ENCODE measurements at places on chromosomes 6 and 20.

GRCh38 chr6:89430201-89430962, 2.6 kb upstream of the ANKRD6 start:
- no peak for DNase-seq

GRCh38 chr20:16395366-16395765, 177.9 kb downstream of the KIF16B start:
- DNase-seq = no peak

DNA sequence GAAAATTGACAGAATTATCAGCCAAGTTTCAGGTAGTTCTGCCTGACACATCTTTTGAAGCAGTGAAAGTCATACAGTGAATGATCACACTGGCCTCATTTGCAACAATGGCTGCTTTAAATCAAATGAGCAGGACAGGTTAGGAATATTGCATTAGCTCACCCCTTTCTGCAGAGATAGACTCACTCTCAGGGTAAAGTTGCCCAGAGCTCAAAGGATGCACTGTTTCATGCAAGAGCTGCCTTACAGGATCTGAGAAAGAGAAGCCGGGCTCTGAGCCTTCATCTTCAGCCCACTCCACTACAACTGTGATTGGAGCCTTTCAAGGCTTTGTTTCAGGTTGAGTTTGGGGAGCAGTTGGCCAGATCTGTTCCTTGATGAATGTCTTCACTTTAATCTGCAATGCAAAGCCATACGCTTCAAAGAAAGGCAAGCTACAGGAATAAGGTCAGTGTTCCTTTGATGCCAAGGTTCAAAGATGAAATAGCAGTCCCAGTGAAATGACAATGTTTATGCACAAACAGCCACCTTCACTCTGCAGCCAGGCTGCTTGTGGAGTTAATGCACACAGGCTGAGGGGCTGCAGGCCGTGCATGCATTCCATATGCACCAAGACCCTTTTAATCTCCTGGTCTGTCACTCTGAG, 90.9 kb upstream of the ISM1 start:
- DNase-seq = no peak

GRCh38 chr6:160917572-160917971, 74.0 kb upstream of the MAP3K4 start:
- DNase-seq = no peak

DNA sequence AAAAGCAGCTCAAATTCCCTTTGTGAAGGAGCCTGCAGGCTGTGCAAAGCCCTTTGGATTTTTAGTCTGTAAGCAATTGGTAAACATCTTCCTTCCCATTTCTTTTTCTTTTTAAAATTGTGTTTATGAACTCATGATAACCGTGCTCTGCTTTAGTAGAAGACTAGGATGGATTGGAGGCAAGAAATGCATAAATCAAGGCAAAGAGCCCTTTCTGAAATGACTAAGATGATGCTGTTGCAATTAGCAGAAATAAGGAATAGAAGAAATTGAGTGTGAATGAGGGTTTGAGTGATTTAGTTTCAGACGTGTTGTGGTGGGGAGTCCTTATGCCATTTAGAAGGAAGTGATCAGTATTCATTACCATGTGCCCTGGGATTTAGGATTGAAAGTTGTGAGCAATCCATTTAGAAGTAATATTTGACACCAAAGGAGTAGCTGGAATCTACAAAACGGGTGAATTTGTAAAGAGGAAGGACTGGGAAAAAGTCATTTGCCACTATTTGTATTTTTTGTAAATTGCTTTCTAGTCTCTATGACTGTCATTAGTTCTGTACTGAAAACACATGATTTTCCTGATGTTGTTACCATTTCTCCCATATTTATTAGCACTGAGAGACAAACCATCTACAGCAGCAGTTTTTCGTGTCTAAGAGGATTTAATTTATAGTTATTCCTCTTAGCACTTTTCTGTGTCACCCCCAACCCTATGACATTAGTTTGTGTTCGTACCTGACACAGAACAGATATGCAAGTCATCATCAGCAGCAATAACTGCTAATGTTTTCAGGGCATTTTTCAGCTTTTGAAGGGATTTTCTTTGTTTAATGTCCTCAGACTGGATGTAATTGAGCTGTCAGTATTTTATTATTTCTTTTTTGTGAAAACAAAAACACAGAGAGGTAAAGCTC, 265.0 kb downstream of the UTRN start:
- DNase-seq = no peak

- DNase-seq = no peak
These were observed 138.7 kb downstream of the MYB start for GRCh38 chr6:135319819-135320218.

GRCh38 chr6:23350752-23351453, 775.1 kb upstream of the NRSN1 start:
- DNase-seq = no peak

DNA sequence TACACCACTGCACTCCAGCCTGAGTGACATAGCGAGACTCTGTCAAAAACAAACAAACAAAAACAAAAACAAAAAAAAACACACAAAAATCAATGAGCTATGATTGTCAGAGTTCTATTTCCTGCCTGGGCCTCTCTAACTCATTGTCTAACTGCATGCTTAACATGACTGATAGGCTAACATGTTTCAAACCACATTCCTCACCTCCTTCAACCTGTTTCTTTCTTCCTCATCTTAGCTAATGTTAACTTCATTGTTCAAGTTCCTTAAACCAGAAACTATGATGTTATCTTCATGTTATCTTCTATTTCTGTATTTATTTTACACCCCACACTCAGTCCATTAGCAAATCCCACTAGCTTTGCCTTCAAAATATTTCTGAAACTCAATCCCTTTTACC, 41.5 kb downstream of the BEND6 start:
- DNase-seq = no peak

GRCh38 chr20:8215361-8215781, 83.3 kb downstream of the PLCB1 start:
- DNase-seq = no peak

DNA sequence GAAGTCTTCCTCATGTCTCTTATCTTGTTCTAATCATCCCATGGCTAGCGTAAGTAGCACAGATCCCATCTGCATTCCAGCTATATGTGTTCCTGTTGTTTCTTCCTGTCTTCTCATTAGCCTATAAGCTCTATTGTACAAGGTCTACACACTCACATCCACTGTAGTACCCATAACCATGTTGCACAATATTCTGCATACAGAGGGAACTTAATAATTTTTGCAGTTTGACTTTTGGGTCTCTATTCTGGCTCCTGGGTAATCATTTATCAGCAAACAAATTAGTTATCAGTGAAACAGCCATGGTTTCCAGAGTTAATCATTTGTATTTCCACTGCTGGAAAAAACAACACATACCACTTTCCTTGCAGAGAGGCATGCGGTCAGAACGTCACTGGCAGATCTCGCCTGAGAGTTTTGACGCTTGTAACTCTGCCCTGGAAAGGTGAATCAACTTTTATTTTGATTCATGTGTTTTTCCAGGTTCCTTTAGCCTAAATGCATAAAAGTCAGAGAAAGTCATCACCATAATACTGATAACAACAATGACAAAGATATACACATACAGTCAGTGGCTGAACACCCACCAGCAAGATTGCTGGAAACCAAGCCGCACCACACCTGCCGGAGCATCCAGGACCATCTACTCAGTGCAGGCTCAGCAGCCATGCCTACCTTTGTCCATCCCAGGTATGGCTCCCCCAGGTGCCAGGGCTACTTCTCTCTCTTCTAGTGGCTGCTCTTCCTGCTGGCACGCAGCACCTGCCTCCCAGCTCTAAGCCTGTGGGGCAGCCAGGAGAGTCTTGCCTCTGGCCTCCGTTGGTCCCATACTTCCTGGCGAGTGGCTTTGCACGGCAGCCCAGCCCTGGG, 158.2 kb downstream of the QRSL1 start:
- no peak for DNase-seq

DNA sequence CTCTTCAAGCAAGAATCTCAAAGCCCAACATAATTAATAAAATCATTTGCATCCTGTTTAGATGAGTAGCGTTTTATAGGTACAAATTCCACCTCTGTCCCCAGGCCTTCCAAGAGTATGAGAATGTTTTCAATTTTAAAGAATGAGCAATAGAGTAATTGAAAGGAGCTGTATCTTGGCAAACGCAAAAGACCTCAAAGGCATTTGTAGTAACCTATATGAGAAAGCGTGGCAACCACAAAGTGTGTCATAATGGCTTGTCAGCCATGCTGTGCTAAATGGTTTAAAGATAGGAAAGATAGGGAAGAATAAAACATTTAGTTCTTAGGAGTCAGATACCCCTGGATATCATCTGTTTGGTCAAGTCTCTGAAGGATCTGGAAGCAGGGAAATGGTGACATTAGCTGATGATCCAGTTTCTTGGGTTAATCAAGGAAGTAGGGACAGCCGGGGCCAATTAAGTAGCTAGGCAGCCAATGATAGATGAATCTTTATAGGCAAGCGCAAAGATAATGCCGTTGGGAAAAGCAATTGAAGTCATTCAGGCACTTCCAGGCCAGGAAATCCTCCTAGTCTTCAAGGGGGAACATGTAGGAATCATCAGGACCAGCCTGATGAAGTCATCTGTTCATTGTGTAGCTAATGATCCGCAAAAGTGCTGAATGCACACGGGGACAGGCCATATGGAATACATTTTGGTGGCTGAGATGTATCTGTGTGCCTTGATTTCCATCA, 71.5 kb upstream of the ISM1 start:
- no peak for DNase-seq

- DNase-seq = no peak
These were observed 6.9 kb upstream of the NOL4L start for GRCh38 chr20:32592022-32592421.

DNA sequence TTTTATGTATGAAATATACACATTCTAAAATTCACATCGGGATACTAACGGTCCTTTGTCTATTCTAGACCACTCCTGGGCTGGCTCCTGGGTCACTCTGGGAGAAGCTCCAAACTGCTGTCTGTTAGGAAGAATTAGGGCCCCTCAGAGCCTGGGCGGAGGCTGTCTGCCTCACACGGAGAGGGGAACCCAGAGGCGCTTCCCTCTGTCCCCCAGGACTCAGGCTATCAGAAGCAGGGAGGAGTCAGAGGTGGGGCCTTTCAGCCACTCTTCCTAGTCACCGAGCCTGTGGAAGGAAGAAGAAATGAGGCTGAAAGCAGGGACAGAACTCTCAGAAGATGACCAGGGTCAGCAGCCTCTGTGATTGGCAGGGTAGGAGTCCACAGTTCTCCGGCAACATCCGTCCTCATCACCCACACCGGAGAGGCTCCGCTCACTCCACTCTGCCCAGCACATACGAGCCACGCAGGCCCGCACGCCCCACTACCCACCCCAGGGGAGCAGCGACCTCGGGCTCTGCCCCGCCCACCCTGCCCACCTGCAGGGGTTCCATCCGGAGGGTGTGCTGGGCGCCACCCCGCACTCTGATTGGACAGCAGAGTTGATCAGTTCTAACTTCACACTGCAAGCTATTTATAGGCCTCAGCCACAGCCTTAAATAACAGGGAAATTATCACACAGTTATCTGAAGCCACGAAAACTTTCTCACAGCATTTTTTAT, 182.1 kb upstream of the AFDN start:
- DNase-seq = no peak

GRCh38 chr20:50670126-50670862, 21.0 kb downstream of the RIPOR3 start:
- DNase-seq = no peak

DNA sequence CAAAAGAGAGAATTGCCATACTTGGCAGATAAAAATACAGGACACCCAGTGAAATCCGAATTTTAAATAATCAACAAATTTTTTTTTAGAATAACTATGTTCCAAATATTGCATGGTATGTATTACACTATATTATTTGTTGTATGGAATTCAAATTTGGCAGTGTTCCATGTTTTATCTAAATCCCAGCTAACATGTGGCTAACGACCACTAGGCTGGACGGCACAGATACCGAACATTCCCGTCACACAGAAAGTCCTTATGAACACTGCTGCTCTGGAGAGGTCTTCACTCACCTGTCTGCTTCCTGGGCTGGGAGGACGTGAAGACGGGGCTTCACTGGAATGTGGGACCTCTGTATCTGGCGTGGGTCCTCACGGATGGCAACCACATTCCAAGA, 32.8 kb downstream of the SNX5 start:
- DNase-seq = no peak

DNA sequence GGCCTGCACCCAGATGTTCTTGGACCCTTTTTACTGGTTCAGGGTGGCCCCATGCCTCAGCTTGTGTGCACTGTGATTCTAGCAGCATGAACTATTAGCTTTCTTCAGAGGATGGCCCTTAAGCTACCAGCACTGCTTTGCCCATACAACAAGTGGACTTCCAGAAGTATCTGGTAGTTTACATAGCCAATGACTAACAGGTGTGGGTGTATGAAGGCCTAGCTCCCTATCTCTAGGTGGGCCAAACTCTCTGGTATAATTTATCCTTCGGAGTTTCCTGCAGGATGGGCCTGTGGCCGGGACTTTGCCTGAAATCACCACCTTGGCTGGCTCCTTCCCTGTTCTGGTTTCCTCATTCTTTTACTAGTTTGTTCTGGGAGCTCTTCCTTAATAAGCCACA, 26.1 kb upstream of the JAG1 start:
- DNase-seq = no peak

- no peak for DNase-seq
These were observed 368.9 kb downstream of the UTRN start for GRCh38 chr6:144653885-144654505.

- DNase-seq = no peak
These were observed 44.9 kb upstream of the SUPT3H start for GRCh38 chr6:45422503-45423110.

DNA sequence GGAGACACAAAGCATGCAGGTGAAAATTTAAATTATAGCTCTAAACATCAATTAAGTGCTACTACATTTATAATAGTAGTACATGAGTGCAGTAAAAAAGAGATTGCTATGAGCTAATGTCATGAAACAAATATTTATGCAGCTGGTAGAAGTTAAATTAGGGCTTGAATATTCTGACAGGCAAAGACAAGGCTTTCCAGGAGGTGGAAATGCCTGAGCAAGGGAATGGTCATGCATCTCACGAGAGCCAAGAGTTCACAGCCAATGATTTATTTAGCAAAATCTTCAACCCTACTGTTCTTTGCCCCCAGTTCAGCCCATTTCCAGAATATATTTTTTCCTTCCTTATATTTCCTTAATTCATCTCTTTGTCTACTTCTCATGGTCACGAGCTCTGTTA, 128.9 kb downstream of the HIVEP2 start:
- DNase-seq = no peak

- DNase-seq = no peak
These were observed 36.4 kb upstream of the SYNJ2 start for GRCh38 chr6:157944983-157945931.

DNA sequence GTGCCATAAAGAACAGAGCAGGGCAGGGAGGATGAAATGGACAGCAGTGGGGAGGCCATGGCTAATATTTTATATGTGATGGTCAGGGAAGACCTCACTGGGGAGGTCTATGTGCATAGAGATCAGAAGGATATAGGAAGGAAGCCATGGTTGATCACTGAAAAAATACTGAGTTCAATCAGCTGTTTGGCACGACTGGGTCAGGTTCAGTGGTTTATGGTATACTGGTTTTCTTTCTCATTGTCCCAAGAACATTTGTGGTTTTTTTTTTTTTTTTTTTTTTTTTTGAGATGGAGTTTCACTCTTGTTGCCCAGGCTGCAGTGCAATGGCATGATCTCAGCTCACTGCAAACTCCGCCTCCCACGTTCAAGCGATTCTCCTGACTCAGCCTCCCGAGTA, 78.3 kb upstream of the TIAM2 start:
- no peak for DNase-seq

All from GM12891 (cell line).